ENCODE measurements at places on chromosomes 13 and 19. TPM values are rescaled to one million over a fixed set of nuclear protein-coding genes. Genes with fewer than 3 reads are reported as not detected.

GRCh38 chr13:48896312-48896711 is 79.4 kb upstream of the FNDC3A start:
- no peaks in the 10 kb centered on the region for H3K36me3 ChIP-seq
- no peaks in the 10 kb centered on the region for H3K27me3 ChIP-seq
- no peak overlapping the region for H3K4me3 ChIP-seq
- no peak overlapping the region for H3K27ac ChIP-seq

GRCh38 chr19:41265395-41266153 is 1.4 kb downstream of the HNRNPUL1 start:
- peak overlapping the region; percentile 99 for H3K27ac ChIP-seq
- H3K4me1 ChIP-seq, result peaks cover 15% of the 10 kb centered on the region
- DNase-seq, result peak; percentile 10

- H3K4me1 ChIP-seq, result peaks cover 86% of the 10 kb centered on the region
- no peak for DNase-seq
- no peaks in the 10 kb centered on the region for H3K36me3 ChIP-seq
- peak overlapping the region; percentile 75 for H3K27ac ChIP-seq
- no peaks in the 10 kb centered on the region for H3K27me3 ChIP-seq
- H3K4me3 ChIP-seq, result no peak overlapping the region
Observed at GRCh38 chr19:46350758-46351159, 3.9 kb downstream of the PPP5C start.

KLF2 gene
- 22.4 TPM for polyA plus RNA-seq

GRCh38 chr19:58364146-58364545 is 1.6 kb upstream of the ZNF497 start:
- no peaks in the 10 kb centered on the region for H3K27me3 ChIP-seq
- H3K27ac ChIP-seq, result no peak overlapping the region
- DNase-seq, result no peak
- H3K4me1 ChIP-seq, result peaks cover 8% of the 10 kb centered on the region
- H3K4me3 ChIP-seq, result no peak overlapping the region
- H3K36me3 ChIP-seq, result no peaks in the 10 kb centered on the region

ANGPTL4 gene
- polyA plus RNA-seq, result 11.3 TPM

THSD1 gene
- polyA plus RNA-seq, result 5.2 TPM

DNA sequence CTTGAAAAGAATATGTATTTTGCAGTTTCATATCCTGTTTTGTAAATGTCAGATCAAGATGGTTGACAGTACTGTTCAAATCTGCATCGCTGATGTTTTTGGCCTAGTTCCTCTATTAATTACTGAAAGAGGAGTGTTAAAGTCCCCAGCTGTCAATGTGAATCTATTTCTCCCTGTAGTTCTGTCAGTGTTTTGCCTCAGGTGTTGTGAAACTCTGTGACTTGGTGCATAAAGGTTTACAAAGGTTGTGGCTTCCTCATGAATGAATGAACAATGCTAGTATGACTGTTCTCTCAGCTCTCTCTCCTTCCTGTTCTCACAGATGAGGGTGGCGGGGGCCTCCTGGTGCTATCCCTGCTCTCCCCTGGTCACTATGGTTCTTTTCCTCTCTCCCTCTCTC is 142.4 kb downstream of the MYCBP2 start:
- no peaks in the 10 kb centered on the region for H3K4me1 ChIP-seq
- no peak for DNase-seq
- H3K27ac ChIP-seq, result no peak overlapping the region
- no peaks in the 10 kb centered on the region for H3K27me3 ChIP-seq
- peaks cover 40% of the 10 kb centered on the region for H3K36me3 ChIP-seq

ZNF540 gene
- 2.6 TPM for polyA plus RNA-seq

DNA sequence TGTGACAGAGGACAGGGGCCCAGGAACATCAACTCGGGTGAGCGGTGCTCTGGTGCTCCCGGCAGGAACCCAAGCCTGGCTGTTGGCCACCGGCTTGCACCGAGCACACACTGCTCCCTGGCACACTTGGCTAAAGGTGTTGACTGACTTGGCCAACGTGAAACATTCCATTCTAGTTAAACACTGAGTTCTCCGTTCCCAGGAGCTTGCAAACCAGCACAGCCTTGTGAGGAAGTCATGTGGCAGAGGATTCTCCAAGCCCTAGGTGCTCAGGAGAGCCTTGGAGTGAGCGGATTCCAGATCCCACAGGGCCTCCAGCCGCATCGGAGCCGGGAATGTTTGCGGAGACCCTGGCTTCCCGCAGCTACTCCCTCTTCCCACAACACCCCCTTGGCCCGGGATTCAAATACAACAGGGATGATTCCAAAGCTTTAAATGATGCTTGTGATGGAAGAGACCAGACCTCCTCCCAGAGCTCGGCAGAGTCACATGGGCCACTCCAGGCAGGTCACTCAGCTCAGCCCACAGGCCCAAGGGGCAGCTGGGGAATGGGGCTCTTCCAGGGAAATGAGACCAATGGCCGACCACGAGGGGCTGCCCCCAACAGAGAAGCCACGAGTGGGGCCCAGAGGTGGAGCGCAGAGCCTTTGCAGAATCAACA is 2.9 kb downstream of the C13orf46 start:
- no peaks in the 10 kb centered on the region for H3K27me3 ChIP-seq

GRCh38 chr19:10112037-10112761 is 706 bp downstream of the P2RY11 start:
- no peak overlapping the region for H3K27ac ChIP-seq
- no peak overlapping the region for H3K4me3 ChIP-seq
- no peak for DNase-seq

TEX29 gene
- 1.1 TPM for polyA plus RNA-seq

DNA sequence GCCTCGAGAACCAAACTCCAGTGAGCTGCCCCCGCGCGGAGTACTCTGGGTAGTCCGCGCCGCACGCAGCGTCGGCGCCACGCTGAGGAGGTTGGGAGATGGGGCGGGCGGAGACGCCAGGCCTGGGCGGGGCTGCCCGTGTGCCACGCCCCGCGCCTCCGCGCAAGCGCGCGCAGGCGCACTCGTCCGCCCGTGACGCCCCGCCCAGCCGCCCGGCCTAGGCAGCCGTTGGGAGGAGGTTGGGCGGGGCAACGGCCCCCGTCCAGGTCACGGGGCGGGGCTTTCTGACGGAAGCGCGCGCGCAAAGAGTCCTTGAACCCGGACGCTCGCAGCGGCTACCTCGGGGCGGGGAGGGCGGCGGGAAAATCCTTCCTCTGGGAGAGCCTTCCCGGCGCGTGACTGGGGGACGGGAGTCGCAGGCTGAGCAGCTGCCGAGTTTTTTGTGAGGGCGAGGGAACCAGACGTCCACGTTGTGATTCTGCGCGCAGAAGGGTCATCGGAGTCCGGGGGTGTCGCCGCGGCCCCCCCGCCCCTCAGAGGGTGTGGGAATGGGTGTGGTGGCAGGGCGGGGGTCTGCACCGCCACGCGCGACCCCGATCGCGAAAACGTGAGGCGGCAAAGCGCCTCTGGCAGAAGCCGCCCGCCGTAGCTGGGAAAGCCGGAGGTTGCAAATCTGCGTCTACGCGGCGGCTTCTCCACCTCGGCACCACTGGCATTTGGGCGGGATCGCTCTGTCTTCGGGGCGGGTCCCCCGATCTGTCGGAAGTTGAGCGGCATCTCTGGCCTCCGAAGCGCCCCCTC is at the start of gene MED26:
Gene MED26 (minus strand): TSS at position 22 of the 801 bp plus-strand sequence. CDS start 261 bp downstream, outside the sequence.
- no peaks in the 10 kb centered on the region for H3K36me3 ChIP-seq
- H3K27ac ChIP-seq, result peak within 1 kb of the TSS; percentile 97
- peak; percentile 95 for DNase-seq
- peaks cover 53% of the 10 kb centered on the region for H3K4me1 ChIP-seq
- no peaks in the 10 kb centered on the region for H3K27me3 ChIP-seq

DNA sequence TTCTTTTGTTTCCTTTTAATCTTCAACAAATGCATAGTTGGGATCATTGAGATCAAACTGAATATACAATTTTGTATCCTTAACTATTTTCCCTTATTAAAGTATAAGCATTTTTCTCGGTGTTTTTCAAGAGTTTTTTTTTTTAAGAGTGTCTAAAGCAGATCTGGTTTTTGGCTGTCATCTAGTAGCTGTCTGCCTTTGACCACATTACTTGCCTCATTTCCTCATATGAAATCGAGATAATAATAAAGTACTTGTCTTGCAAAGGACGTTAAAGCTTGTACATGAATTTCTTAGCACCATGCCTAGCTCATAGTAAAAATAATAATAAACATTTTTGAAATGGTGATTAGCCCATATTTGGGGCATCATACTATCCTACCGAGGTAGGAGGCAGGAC is 121.2 kb downstream of the PDS5B start:
- no peak overlapping the region for H3K4me3 ChIP-seq
- H3K4me1 ChIP-seq, result no peaks in the 10 kb centered on the region
- DNase-seq, result no peak
- peaks cover 4% of the 10 kb centered on the region for H3K36me3 ChIP-seq

GRCh38 chr13:20412691-20413355 is 112.8 kb downstream of the CRYL1 start:
- no peak overlapping the region for H3K27ac ChIP-seq
- H3K27me3 ChIP-seq, result no peaks in the 10 kb centered on the region
- no peaks in the 10 kb centered on the region for H3K36me3 ChIP-seq
- no peaks in the 10 kb centered on the region for H3K4me1 ChIP-seq
- no peak overlapping the region for H3K4me3 ChIP-seq

- H3K4me1 ChIP-seq, result no peaks in the 10 kb centered on the region
- no peak overlapping the region for H3K4me3 ChIP-seq
- no peak for DNase-seq
- H3K27ac ChIP-seq, result no peak overlapping the region
Observed at GRCh38 chr13:89891416-89891815, 1456.1 kb upstream of the MIR17HG start.

DNA sequence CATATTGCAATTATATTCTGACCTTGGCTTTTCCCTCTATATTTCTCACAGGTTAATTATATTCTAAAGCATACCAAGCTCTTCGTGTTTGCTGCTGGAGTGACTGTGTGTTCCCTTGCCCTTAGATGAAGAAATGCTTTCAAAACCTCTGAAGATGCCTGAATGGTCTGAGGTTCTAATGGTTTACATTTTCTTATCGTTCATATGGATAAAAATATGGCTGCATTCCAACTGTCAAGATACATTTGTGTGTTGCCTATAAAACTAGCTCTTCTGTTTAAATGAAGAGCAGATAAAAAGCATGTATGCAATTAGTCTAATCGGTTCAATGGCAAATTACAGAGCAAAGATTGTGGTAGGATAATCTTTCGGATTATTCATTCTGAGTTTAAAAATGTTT is 68.4 kb upstream of the ANKRD10 start:
- H3K4me3 ChIP-seq, result no peak overlapping the region
- H3K36me3 ChIP-seq, result no peaks in the 10 kb centered on the region
- no peaks in the 10 kb centered on the region for H3K27me3 ChIP-seq
- DNase-seq, result no peak

DNA sequence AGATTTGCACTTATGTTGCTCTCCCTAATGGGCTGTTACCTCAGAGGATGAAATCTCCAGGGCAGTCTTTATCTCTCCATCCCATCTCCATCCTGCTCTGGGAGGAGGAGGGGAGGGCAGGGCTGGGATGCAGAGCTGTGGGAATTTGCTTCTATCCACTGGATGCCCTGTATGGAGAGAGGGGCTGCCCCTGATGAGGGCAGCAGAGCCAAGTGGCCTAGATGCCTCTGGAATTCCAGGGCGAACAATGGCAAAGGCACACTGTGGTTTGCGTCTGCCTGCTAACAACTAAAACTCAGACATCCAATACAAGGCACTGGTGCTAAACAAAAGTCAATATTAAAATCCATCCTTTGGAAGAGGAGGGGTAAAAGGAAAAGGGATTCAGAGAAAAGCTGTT is 165.1 kb downstream of the COG6 start:
- no peak for DNase-seq
- no peaks in the 10 kb centered on the region for H3K4me1 ChIP-seq
- H3K27ac ChIP-seq, result no peak overlapping the region
- no peak overlapping the region for H3K4me3 ChIP-seq
- no peaks in the 10 kb centered on the region for H3K27me3 ChIP-seq
- H3K36me3 ChIP-seq, result no peaks in the 10 kb centered on the region

All from heart right ventricle (tissue), 16 donors.